ENCODE measurements at places on chromosomes 1 and 21.

DNA sequence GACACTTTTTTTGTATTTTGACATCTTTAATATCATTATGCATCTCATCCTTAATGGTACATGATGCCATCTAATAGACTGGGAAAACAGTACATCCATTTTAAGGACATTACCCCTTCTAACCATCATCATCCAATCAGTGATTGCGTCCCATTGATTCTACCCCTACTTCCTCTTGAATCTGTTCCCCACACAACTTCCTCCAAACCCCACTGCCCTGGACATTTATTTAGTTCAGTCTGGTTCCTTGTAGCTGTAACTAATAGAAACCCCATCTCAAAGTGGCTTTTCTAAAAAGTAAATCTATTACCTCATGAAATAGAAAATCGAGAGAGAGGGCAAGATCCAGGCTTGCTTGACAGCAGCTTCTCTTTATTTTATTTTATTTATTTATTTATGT lies 2.1 kb upstream of the ITLN1 start:
- no peak for DNase-seq
- peaks cover 11% of the 10 kb centered on the region for H3K27me3 ChIP-seq
- H3K4me1 ChIP-seq: peaks cover 9% of the 10 kb centered on the region
- H3K27ac ChIP-seq: no peak overlapping the region
- no peak overlapping the region for H3K4me3 ChIP-seq
- peaks cover 1% of the 10 kb centered on the region for H3K36me3 ChIP-seq

DNA sequence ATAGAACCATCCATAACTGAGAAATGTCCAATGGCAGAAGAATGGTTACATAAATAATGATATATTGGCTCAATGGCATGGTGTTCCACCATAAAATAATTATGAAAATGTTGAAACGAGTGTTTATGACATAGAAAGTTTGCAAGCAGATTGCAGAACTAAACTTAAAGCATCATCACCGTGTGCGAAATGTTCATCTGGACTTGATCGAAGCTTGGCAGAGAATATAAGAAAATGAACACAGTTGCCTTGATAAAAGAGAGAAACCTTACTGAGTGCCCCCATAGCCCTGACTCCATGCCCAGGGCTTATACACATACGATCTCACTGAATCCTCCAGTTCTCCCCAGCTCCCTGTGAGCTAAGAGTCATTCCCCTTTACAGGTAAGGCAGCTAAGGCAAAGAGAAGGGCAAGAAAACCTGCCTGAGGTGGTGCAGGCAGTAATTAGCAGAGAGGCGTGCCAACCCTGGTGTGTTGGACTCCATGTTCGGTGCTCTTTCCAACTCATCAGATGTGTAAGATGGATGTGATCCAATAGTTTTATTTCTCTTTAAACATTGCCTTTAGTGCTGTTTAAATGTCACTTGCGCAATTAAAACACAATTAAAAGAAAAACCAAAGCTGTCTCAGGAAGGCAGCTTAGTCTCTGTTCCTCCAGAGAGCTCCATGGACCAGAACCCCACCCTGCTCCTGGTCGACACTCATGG lies 21.8 kb upstream of the SPOCD1 start:
- H3K27ac ChIP-seq: no peak overlapping the region
- peaks cover 13% of the 10 kb centered on the region for H3K4me1 ChIP-seq
- no peak for DNase-seq
- H3K4me3 ChIP-seq: no peak overlapping the region
- peaks cover 2% of the 10 kb centered on the region for H3K27me3 ChIP-seq

- no peak overlapping the region for H3K4me3 ChIP-seq
- peaks cover 4% of the 10 kb centered on the region for H3K4me1 ChIP-seq
- H3K36me3 ChIP-seq: no peaks in the 10 kb centered on the region
- no peaks in the 10 kb centered on the region for H3K27me3 ChIP-seq
Observed at GRCh38 chr1:167064621-167065020, 25.6 kb downstream of the GPA33 start.

DNA sequence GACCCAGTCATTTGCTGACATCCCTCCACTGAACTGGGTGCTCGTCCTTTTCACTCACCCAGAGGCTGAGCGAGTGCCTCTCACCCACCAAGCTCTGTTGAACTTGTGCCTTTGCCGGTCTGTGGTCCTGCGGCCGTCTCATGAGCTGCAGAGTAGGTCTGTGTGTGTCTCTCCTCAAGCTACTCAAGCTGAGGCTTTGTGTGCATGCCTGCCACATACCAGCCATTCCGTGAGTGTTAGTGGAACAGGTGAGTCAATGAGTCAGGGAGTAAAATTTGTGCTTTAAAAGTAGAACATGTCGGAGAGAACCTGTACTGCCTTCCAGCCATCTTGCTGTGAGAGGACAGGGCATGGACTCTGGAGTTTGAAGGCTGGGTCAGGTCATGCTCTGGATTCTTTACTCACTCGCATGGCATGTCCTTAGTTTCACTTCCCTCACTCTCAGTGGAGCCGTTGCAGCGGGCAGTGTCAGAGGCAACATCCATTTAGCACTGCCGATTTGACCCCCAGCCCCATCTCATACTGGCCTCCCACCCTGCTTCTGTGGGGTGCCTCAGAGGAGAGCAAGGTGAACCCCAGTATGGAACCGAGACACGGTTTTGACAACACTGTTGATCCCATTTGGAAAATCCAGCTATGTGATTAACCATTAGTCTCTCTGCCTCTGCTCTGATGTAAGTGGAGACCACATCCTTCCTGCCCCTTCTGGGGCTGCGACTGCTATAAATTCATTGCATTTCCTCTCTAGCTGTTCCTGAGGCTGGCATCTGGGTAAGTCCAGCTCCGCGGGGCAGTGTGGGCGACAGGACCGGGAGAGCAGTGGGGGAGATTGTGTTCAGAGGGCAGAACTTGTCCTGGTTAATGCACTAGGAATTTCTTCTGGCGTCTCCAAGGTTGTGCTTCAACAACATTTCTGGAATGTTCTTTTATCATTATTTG lies at the start of gene NLRP3:
TSS of gene NLRP3 (plus strand) at position 751 of the 939 bp plus-strand sequence. CDS start 2,628 bp downstream, outside the sequence.
- peak within 1 kb of the TSS; percentile 35 for H3K4me3 ChIP-seq
- no peak within 1 kb of the TSS for H3K27ac ChIP-seq
- no peaks in the 10 kb centered on the region for H3K36me3 ChIP-seq
- H3K4me1 ChIP-seq: peaks cover 26% of the 10 kb centered on the region

DNA sequence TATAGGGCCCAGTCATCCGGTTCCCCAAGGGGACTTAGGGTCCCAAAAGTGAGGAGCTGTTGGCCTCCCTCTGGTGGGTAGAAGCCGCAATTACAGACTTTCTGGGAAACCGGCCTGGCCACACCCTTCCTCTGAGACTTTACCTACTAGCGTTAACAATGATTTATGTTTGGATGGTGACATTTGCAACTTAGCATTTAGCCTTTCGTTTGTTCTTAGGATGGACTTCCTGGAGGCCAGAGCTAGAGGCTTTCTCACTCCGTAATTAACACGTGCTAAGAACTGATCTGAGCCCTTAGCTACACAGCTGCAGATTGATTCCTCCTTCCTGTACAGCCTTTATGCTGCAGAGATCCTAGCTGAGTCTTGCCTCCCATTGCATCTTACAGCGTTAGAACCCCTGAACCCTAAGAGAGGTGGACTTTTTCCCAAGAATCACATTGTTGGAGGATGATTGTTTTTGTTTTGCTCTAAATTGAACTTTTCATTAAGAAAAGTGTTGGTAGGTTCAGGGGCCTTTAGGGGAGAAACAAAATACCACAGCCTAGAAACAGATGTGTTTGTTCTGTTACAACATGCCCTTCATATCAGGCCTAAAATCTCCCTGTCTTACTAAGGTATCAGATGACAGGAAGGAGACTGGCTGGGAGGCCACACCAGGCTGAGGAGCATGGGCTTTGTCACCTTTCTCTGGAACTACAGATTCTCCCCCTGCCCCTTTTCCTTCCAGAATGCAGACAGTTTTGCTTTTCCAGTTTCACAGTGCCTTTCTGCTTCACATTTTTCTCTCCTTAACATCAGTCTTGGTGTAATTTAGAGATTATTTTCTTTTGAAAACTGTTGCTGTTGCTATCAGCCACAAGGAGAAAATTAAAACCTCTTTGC lies 1.9 kb downstream of the S100A11 start:
- H3K27ac ChIP-seq: peak overlapping the region; percentile 94
- DNase-seq: peak; percentile 83
- peaks cover 40% of the 10 kb centered on the region for H3K4me1 ChIP-seq
- H3K27me3 ChIP-seq: no peaks in the 10 kb centered on the region
- peak overlapping the region; percentile 96 for H3K4me3 ChIP-seq
